ENCODE measurements at places on chromosomes 3 and 15.

GRCh38 chr3:43413676-43414368 lies 127.5 kb downstream of the SNRK start:
- no peak for DNase-seq

GRCh38 chr3:26205475-26205874 lies 415.6 kb downstream of the OXSM start:
- DNase-seq = no peak

GRCh38 chr15:63250312-63250965 lies 27.0 kb upstream of the APH1B start:
- DNase-seq = no peak

GRCh38 chr15:88746451-88746850 lies 56.8 kb upstream of the ACAN start:
- DNase-seq = no peak

GRCh38 chr15:56082263-56082761 lies 88.9 kb upstream of the NEDD4 start:
- no peak for DNase-seq

DNA sequence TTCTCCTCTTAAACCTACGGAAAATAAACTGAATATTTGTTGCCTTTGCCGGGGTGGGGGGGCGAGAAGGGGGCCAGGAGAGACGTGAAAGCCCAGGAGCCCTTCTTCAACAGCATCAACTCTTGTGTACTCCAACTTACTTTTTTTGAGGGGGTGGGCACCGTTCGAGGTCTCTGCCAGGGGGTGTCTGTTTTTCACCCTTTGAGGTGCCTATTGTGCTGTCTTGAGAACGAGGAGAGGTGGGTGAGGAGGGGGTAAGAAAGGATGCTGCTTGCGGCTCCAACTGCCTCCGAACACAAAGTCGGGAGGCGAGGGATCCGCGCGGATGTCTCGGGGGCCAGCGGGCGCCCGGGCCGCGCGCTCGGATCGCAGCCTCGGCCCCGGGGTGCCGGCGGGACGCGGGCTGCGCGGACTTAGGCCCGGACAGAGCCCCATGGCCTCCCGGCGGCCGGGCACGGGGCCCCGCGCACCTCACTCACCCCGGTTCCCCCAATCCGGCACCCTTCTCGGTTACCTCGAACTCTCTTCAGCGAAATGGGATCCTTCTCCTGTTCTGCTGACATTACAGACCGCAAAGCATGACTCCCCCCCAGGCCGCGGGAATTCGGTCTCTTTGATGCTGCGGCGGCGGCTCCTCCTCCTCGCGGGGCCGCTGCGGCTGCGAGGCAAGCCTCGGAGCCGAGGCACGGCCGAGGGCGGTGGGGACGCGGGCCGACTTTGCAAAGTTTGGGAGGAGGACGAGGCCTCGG lies 650 bp downstream of the PYGO1 start:
- no peak for DNase-seq
